ENCODE measurements at places on chromosomes 7 and 10.
A peak's percentile ranks its signal among the peaks of the same experiment; 100 is the strongest.

DNA sequence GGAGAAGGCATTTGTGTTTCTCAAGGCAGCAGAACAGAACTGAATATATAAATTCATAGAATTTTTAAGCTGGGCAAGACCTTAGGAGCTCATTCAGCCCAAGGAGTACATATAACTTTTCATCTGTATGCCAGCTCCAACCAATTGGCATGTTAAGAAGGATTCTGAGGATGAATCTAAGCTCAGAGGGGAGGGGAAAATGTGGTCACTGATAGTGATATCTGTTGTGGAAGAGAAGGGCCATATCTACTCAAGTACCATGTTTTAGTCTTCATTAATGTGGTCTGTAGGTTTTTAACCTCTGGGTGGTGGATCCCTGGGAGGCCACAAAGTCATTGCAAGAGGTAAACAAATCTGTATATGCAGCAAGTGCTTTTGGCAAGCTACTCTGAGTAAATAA is 6.4 kb downstream of the CALD1 start:
- no peak for DNase-seq

- DNase-seq, result no peak
Measured at GRCh38 chr7:132932296-132933071, 149.4 kb downstream of the CHCHD3 start.

DNA sequence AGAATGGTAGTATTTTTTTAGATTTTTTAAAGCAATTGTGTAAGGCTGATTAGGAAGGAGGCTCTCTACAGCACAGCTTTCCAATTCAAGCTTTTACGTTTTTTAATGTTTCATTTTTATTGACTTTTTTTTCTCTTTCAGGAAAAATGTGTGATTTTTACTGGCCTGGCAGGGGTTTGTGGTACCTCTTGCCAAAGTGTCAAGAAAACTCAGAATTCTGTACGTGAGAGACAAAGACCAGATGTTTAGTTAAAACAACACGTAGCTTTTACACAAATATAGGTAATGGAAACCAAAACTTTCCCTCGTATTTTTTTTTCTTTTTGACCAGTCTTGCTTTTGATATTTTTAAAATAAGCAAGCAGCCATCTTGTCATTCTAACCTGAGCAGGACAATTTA is 6.0 kb upstream of the NPVF start:
- no peak for DNase-seq

DNA sequence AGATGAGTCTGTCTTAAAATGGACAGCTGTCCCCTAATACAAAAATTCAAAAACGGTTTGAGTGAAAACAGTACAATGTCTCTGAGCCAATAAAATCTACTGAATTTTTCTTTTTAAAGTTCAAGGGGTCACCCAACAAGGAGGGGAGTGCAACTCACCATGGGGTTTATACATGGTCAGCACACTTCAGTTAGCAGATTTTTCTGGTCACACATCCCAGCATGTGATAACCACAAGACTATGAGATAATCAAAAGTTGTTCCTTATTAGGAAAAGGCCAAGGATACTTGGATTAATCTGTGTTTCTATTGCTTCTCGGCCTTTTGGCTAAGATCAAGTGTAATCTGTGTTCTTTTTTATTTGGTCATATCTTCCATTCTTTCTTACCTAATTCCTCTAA is 31.6 kb downstream of the ABCB5 start:
- DNase-seq, result no peak

GRCh38 chr10:103504181-103504783 is 10.8 kb downstream of the NEURL1 start:
- DNase-seq, result no peak

- DNase-seq, result no peak
Measured at GRCh38 chr7:21099432-21099831, 312.7 kb upstream of the SP8 start.

DNA sequence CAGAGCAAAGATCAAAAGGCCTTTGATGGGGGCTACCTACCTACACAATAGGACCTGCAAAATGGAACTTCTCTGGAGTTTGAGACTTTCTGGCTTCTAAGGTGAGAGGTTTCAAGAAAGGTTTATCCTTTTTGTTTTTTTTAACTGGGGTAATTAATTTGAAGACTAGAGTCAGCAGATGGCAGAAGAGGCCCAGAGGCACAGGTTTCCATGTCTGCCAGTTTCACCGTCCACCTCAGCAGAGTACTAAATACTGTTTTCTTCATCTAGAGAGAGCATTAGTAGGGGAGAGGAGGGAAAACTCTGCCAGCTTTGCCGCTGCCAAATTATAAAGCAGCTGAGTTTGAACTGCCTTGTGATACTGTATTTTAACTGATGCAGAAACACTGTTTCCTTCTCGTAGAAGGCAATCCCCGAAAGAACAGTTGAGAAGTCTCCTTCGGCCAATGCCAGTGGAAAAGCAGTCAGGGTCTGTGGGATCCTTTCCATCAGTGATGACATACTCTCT is 138.7 kb downstream of the SLC25A13 start:
- no peak for DNase-seq

- DNase-seq, result no peak
Measured at GRCh38 chr7:45219801-45220435, 62.3 kb downstream of the RAMP3 start.

DNA sequence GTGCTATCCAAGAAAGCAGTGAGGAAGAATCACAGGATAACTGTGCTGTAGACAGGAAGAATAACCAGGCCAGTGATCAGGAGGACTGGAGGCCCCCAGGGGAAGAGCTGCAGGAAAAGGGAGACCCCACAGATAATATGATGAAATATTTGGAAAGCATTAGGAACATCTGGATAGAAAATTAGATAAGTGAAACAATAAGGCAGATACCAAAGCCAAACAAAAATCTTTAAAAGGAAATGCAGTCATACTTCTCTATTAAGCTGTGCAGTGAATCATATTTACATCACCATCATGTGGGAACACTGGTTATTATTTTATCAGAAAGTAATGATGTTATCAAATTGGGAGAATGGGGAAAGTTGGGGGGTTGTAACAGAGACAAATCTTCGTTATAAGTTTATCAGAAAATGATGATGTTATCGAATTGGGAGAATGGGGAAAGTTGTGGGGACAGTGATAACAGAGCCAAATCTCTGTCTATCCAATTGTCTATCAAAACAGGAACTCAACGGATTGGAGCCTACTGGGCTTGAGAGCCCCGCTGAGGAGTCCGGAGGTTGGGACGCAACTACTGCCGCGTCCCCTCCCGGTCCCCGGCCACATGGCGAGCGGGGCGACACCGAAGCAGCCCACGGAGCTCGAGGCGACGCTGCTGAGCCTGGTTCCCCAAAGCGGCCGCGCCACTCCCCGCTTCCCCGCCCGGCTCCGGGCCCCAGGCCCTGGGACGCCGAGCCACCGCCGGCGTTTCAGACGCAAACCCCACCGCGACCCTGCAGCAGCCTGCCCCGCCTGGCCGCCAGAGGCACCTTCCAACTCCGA is 14.0 kb upstream of the RALA start:
- peak; percentile 53 for DNase-seq

DNA sequence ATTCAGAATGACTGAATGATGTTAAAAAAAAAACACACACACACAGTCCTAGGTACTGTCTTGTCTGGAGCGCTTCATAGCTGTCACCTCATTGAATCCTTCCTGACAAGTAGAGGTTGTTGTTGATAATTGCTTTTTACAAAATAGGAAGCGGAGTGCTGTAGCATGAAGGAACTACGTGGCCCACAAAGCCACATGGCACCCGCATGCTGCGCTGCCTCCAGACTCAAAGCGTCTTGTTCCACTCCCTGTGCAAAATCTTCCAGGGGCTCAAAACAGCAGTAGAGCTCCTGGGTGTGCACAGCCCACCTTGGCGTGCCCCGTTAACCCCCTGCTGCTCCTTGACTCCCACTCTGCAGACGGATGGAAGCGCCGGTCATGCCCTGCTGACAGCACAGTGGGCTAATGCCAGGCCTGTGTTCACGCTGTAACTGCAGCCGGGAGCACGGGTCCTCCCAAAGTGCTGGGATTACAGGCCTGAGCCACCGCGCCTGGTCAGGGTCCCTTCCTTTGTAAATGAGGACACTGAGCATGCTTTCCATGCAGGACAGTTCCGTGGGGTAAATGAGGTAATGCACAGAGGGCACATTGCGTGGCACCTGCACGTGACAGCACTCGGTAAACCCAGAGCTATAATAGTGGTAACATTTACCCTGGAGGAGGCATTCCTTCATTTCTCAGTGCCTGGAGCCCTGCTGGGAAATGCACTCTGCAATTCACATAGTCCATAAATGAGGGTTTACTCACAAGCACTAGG is 91.1 kb upstream of the GNA12 start:
- DNase-seq, result no peak

GRCh38 chr7:94336009-94336408 is 58.7 kb upstream of the COL1A2 start:
- no peak for DNase-seq

- DNase-seq, result no peak
Measured at GRCh38 chr10:131947631-131948347, 33.9 kb downstream of the BNIP3 start.

- DNase-seq, result peak; percentile 78
Measured at GRCh38 chr10:784403-785088, 95.1 kb upstream of the DIP2C start.

- no peak for DNase-seq
Measured at GRCh38 chr10:71603150-71603549, 116.4 kb downstream of the C10orf105 start.

DNA sequence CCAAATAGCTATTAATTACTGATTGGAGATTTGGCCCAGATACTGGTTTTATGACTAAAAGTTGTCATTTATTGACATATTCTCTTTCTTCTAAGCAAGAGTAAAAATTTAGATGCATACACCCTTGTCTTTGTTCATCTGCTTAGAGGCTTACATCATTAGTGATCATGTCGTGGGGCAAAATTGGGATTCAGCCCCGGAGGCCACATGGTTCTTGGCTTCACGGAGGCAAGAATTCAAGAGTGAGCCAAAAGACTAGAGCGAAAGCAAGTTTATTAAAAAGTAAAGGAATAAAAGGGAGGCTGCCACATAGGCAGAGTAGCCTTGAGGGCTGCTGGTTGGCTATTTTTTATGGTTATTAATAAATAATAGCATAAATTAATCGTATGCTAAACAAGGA is 41.1 kb downstream of the MINPP1 start:
- no peak for DNase-seq

- DNase-seq, result peak; percentile 88
Measured at GRCh38 chr10:102869258-102870198, at the start of gene AS3MT. Gene AS3MT, plus strand, starts transcription at chr10:102869470. Its CDS starts 123 bp downstream, at chr10:102869593.

DNA sequence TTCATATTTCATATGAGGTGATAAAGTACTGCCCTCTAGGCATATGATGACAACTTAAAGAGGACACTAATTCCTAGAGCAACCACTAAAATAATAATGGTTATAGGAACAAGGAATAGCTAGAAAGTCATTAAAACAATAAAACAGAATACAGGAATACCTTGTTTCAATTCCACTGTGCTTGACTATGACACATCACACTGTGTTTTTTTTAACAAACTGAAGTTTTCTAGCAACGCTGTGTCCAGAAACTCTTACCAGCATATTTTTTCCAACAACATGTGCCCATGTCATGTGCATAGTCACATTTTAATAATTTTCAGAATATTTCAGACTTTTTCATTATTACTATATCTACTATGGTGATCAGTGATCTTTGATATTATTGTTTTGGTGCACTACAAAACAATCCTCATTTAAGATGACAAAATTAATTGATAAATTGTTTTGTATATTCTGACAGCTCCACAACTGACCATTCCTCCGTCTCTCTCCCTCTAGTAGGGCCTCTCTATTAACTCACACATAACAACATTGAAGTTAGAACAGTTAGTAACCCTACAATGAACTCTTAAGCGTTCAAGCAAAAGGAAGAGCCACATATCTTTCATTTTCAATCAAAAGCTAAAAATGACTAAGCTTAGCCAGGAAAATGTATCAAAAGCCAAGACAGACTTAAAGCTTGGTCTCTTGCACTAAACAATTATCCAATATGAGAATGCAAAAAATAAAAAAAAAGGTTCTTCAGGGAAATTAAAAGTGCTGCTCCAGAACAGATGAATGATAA is 85.8 kb downstream of the SNX13 start:
- no peak for DNase-seq

GRCh38 chr10:26503911-26504310 is 65.8 kb downstream of the APBB1IP start:
- no peak for DNase-seq

GRCh38 chr10:74913377-74913979 is 87.1 kb downstream of the KAT6B start:
- no peak for DNase-seq

DNA sequence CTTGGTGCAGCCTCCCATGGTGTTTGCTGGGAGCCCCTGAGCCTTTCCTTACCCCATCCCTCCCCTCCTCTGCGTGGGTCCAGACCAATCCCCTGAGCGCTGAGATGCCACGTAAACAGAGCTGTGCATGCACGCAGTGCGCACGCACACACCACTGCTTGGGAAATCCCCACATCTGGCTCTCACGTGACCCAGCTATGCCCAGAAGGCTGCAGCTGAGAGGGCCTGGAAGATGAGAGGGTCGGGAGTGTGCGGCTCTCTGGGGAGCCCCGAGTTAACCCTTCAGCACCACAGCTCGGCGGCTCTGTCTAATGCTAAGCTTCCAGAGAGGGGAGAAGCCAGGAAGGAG is 177.2 kb downstream of the SH3PXD2A start:
- DNase-seq, result peak; percentile 84
